ENCODE measurements at places on chromosomes 3 and 15.

DNA sequence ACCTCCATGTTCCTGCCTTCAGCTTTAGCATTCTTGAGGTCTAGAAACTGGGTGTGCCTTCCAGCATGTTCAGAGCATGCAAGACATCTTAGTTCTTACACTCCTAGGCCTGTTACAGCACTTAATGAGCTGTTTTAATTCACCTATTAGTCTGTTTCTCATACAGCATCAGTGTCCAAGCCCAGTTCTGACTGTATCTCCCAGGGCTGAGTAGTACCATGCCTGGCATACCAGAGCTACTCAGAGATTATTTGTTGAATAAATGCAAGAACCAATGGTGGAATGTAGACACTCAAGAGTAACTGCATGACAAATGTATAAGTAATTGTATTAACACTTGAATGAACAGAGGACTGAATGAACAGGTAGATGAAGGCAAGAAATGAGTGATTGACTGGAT, 61.8 kb upstream of the SCN5A start:
- no peak for DNase-seq

DNA sequence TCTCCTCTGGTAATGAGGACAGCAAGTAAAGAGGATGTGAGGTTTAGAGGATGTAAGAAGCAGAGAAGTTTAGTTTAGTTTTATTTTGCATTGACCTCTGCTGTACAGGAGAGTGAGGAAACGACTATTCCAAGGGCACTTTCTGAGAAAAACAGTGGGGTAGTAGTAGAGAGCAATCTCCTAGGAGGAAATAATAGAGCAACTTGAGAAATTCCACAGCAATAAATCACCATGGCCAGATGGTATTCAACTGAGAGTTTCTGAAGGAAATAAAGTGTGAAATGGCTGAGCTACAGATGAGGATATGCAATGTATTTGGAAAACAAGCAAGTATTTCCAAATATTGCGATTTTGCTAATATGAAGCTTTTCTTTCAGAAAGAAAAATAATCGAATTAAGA, 118.9 kb downstream of the DPH6 start:
- DNase-seq, result no peak

DNA sequence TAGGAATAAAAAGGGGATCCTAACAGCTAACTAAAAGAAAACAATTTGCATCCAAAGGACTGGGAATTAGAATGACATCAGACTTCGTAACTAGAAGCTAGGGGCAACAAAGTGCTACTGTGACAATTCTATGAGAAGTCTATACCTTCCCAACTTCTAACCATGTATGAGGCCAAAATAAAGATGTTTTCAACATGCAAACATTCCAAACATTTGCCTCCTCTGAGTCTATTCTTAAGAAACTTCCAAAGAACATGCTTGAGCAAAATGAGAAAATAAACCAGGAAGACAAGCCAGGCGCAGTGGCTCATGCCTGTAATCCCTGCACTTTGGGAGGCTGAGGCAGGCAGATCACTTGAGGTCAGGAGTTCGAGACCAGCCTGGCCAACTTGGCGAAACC, 13.1 kb upstream of the RNF7 start:
- DNase-seq, result no peak

GRCh38 chr3:142931222-142931621, 32.3 kb downstream of the PAQR9 start:
- peak; percentile 43 for DNase-seq

Data from BE2C (cell line).